Caki2 (cell line): ENCODE measurements at places on chromosomes 3 and 15. TPM values are rescaled to one million over a fixed set of nuclear protein-coding genes. Genes with fewer than 3 reads are reported as not detected.

The GPR176 gene
- 8.1 and 9.6 TPM in 2 replicates for total RNA-seq

The NR2E3 gene
- not detected in 2 replicates for total RNA-seq

The AGBL1 gene
- not detected in 2 replicates for total RNA-seq

GRCh38 chr3:195809796-195810454, 1.8 kb downstream of the MUC4 start:
- DNase-seq = no peak

DNA sequence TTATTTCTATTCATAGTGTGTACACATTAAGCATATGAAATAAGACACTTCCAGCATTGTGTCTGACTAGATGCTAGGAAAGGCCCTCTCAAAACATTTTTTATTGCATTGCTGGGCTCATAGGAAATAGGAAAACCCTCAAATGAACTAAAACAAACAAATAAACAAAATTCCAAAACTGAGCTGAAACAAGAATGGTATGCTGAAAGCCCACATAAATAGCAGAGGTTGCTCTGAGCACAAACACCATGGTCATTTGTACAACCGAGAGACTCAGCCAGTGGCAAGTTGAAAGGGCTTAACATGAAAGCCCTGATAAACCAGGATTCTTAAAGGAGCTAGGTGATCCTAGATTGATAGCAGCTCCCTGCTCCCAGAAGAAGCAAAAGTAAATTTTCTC, 310.0 kb upstream of the WNT5A start:
- no peak for DNase-seq
